ENCODE measurements at places on chromosomes 1 and 21.

DNA sequence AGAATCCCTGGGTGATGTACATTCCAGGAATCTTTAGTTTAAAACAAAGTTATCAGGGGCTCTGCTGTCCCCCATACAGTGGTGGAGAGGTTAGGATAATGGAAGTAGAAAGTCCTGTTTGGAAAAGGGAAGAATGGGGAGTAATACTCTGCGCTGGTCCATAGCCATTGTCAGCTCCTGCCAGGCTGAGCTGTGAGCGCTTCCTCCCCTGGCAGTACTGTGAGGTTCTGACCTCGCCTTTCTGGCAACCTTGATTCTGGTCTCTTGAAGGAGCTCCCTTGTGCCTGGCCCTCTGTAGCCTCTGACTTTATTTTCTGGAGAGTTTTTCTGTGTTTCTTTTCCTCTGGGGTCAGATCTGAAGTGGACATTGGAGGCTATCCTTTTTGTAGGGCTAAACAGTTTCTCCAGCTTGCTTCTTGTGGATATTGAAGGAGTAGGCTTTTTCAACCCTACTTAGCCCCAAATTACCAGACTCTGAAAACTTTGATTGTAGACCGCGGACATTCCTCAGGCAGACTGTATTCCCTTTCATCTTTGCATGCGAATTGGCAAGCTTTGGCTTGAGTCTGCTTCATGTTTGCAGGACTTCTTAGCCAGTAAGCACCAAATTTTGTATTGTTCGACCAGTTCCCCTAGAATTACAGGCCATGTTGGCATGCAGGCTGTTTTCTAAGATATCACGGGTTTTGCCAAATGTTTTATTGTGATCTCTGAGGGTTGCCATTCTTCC is 13.8 kb downstream of the UBE4B start:
- DNase-seq: no peak

DNA sequence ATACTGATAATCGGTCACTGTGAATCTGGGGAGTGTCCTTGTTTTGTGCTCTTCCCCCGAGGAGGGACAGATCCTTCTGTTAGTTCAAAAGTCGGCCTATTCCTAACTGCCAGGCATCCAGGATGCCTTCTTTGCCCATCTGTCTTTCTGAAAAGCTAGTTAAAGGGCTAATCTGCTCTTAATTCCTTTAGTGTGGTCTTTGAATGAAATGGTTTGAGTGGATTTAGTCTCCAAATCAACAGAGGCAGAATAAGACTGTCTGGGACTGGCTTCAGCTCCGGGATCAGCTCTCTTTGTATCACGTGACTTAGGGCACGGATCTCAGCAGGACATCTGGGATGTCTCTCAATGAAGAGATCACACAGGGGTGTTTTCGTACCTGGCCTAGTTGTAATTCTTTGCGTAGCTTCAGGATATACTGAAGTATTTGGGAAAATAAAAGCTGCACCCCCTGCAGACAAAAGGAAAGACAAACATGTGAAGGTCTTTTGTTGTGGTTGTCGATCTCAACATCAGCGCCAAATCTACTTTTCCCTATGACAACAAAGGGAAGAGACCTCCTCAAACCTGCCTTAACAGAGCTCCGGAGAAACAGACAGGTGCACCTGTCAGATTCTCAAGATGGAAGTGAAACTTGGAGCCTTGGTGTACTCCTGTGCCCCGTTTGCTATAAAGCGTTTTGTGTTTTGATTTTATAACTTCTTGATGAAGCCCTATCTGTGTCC is 97.9 kb downstream of the ERG start:
- DNase-seq: no peak

- no peak for DNase-seq
Measured at GRCh38 chr1:234553240-234554188, 56.5 kb downstream of the IRF2BP2 start.

- no peak for DNase-seq
Measured at GRCh38 chr1:23399229-23399628, 25.3 kb downstream of the TCEA3 start.

DNA sequence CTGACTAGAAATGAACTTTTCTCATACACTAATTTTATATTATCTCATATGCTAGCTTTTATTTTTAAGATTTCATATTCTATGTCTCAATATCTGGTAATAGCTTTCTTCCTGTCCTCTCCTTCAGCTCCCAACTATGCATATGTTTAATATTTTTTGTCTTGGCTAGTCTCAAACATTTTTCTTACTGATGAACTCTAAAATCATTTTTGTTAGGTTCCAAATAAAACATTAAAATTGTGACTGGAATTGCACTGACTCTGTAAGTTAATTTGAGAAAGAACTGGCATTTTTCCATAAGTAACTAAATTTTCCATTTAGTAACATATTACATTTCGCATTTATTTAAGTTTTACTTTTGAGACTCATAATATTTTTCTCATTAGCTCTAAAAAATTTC is 368.5 kb upstream of the DPYD start:
- no peak for DNase-seq

- no peak for DNase-seq
Measured at GRCh38 chr1:2213576-2214505, 14.3 kb upstream of the SKI start.

GRCh38 chr1:203090421-203091198 is 4.8 kb upstream of the MYOG start:
- DNase-seq: no peak

GRCh38 chr21:45957551-45957950 is 24.0 kb upstream of the COL6A1 start:
- no peak for DNase-seq

DNA sequence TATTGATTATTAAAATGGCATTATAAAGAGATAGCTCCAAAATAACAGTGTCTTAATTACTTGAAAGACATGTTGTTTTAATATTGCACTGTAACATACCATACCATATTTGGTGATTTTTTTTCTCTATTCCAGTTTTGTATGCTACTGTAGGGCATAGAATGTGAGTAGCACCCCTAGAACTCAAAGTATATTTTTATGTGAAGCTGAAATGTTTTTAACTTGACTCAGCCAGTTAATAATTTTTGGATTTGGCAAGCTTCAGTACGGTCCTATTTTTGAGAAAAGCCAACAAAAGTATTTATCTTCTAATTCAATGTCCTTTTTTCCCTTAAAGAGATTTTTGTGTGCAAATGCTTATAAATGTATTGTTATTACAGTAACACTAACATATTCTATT is 593.8 kb downstream of the USP25 start:
- DNase-seq: no peak

- DNase-seq: no peak
Measured at GRCh38 chr1:116110567-116111523, at the start of gene MAB21L3. Gene MAB21L3 (plus strand): TSS chr1:116111399. CDS start chr1:116112616, 1,217 bp downstream.

DNA sequence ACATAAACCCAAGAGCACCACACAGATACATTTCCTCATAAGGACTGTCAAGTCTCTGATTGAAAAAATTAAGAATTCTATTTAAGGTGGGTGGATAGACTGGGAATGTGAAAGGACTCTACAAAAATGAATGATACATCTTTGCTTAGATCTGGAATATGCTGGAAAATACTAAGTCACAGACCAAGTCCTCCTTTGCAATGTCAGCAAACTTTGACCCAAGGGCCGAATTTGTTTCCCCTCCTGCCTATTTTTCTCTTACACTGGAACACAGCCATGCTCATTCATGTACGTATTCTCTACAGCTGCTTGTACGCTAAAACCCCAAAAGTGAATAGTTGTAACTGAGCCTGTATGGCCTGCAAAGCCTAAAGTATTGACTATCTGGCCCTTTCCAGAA is 180.7 kb downstream of the ADSS2 start:
- no peak for DNase-seq

- DNase-seq: no peak
Measured at GRCh38 chr1:152880316-152880715, 2.2 kb downstream of the SMCP start.

- DNase-seq: no peak
Measured at GRCh38 chr1:20785907-20786252, 1.2 kb downstream of the HP1BP3 start.

DNA sequence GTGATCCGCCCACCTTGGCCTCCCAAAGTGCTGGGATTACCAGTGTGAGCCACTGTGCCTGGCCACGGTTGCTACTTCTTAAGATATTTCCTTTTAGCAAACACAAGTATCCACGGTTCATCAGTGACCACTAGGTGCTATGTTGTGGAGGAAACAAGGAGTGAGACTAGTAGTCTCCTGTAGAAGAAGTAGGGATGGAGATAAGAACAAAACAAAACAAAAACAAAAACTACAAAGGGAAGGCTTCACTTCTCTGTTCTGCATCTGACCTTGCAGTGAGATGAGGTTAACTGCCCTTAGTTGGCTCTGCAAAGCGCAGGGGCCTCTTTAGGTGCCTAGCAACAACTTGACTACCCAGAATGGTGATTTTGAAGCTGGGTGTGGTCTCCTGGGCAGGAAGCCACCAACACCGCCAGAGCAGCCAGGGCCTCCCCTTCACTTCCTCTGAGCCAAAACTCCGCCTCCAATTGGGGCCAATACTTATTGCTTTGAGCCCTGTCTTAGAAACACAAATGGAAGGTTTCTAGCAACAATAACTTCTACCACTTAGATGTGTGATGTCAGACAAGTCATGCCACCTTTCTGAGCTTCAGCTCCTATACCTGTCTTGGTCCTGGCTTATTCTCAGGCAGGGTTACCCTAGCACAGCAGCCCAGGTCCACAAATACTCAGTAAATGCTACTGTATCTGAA is 12.8 kb upstream of the CDC42 start:
- DNase-seq: peak; percentile 78

DNA sequence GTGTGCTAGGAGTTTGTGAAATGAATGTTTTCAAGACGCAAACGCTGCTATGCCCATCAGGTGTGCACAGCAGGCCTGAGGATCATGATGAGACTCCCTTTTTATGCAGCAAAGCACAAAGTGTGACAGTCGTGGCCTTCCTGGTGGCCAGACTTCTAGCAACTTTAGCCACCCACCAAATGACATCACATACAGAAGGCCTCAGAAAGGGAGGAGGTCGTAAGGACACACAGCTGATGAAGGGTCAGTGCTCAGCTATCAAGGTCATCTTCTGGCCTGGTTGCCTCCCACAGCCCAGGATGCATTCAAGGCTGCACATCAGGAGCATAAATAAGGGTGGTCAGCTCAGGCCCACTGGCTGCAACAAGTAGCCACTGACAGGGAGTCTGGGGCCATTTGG is 36.6 kb downstream of the BMP8A start:
- DNase-seq: no peak

- DNase-seq: no peak
Measured at GRCh38 chr1:27114546-27114945, 40.4 kb downstream of the SLC9A1 start.

GRCh38 chr1:45531873-45532272 is 10.2 kb upstream of the PRDX1 start:
- DNase-seq: no peak

- no peak for DNase-seq
Measured at GRCh38 chr1:77556045-77556444, 126.4 kb downstream of the ZZZ3 start.

- DNase-seq: no peak
Measured at GRCh38 chr1:239814306-239814881, 277.3 kb upstream of the FMN2 start.

DNA sequence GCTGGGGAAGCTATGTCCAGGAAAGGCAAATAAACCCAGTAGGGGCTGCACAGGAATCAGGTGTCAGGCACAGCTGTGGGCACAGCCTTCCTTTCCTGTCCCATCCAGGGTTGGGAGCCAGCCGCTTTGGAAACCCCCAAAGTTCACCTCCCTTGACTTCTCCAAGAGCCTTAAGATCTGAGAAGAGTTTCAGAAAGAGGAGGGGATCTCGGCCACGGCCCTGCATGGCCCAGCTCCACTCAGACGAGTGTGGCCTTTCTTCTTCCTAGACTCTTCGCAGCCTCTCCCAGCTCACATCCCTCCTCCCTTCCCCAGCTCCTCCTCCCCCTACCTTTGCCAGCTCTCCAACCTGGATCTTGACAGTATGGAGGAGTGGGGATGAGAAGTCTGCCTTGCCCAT is 36.7 kb downstream of the RHBG start:
- no peak for DNase-seq
